ENCODE measurements at places on chromosomes 16 and 17. TPM values are rescaled to one million over a fixed set of nuclear protein-coding genes. Genes with fewer than 3 reads are reported as not detected.

Gene DHRS7C
- total RNA-seq, result not detected

Gene CCL13
- not detected for total RNA-seq

Gene SSTR5
- total RNA-seq, result not detected

Gene CACNG4
- total RNA-seq, result not detected

Gene CPHXL2
- total RNA-seq, result not detected

Gene MT2A
- 211 TPM for total RNA-seq

Measured in GM23248 (cell line).